ENCODE measurements at places on chromosomes 12 and 14.

GRCh38 chr14:72518809-72519377, 375.0 kb downstream of the DPF3 start:
- DNase-seq = no peak

GRCh38 chr14:26097852-26098251, 500.0 kb downstream of the NOVA1 start:
- DNase-seq = no peak

- DNase-seq = no peak
Measured at GRCh38 chr12:118145113-118145797, 9.3 kb downstream of the PEBP1 start.

DNA sequence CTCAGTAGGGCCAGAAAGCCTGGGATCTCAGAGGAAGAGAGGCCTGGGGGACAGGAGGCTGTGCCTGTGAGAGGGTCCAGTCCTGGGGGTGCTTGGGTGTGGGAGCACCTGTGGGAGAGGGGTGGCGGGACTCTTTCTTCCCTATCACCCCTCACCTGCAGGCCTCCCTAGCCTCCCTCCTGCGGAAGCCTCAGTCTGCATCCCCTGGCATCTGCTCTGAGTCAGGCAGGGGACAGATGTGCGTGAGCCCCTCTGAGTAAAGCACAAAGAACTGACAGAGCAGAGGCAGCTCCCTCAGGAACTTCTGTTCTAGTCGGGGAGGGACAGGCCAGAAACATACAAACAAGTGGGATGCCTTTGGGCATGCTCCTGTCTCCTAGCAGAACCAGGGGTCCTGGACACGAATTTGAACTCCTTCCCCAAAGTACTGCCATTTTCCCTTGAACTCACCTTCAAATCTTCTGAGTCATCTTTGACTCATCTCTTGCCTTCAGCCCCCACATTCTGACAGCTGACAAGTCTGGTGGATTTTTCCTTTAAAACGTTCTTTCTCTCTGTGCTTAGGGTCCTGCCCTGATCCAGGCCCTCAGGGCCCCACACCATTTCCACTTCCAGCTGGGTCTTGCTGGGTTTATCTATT, 8.5 kb upstream of the HSP90AA1 start:
- DNase-seq = no peak

GRCh38 chr14:34036319-34036766, 85.5 kb upstream of the EGLN3 start:
- no peak for DNase-seq

DNA sequence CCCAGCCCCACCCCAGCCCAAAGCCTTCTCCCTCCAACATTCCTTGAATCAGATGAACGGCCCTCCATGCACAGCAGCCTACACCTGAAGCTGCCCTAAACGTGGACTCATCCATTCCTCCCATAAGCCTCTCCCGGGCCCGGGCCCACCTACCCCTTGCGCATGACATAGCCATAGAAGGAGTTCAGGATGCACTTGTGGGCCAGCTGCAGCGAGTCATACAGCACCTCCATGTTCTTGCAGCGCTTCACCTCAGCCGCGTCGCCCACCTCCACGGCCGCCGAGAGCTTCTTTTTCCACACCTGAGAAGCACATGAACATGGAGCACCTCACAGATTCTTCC, 22.0 kb downstream of the POLE start:
- no peak for DNase-seq

GRCh38 chr12:109910254-109910968, 10.3 kb downstream of the TCHP start:
- no peak for DNase-seq

DNA sequence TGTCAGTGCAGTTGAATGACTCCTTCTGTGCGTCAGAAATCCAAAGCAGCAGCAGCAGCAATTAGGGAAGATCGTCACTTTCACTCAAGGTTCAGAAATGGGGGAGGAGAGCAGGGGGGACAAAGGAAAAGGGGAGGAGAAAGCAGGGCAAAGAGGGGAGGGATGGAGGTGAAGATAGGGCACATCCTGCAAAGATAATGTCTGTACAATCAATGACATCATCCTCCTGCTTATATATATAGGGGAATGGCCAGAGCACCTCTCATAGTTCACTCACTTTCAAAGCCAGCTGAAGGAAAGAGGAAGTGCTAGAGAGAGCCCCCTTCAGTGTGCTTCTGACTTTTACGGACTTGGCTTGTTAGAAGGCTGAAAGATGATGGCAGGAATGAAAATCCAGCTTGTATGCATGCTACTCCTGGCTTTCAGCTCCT, at the start of gene NTS:
NTS (plus strand) TSS at position 265 of the 431 bp plus-strand sequence; CDS start at position 374, 109 bp downstream.
- DNase-seq = no peak

DNA sequence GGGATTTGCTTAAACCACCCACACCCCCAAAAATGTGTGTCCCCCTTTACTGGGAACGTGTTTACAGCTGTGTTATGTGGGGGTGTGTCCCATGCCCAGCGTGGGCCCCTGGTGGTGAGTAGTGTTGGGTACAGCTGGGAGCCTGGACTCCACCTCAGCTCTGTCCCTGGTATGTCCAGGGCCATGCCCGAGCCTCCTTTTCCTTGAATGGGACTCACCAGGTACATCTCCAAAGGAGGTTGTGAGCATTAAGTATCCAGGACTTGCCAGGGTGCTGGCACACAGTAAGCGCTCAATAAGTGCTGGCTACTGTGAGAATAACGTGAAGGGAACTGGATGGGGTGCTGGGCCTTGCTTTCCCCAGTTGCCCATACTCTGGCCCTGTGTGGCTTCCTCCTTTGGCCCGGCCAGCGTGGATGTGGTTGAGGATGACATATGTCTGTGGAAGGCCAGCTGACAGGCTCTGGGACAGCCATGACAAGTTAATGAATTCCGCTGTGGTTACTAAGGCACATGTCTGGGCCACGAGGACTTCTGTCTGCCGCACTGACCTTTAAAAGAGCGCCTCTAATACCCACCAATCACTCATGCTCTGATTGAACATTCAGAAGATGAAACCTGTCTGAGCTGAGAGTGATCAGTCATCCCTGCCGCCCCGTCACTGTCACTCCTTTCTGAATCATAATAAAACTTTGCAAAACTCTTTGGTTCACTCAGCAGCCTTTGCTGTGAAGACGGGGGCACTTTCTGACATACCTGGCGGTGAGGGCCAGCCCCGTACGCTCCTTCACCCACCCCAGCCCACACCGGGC, 74.7 kb downstream of the DIO3 start:
- no peak for DNase-seq

GRCh38 chr12:38144601-38145436, 171.8 kb upstream of the ALG10B start:
- DNase-seq = peak; percentile 93

- DNase-seq = peak; percentile 85
Measured at GRCh38 chr14:76152333-76152681, 585 bp downstream of the GPATCH2L start.

DNA sequence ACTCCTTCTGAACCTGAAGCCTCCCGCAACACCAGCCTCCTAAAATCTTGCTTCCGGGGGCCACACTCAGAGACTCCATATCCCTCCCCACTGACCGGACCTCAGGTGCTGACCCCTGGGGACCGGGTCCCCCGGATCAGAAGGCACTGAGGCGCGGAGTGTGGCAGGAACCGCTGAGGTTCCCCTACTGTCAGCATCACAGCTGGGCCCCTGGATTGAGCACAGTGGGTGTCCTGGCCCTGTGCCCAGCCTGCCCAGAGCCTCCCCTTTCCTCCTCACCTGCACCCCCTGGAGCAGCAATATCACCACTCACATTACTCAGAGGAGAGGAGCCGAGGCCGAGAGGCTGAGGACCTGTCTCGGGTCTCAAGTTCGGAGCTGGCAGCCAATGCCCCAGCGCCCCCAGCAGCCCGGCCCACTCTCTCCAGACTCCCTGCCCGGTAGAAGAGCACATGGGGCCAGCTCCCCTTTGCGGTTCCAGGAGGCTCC, 101.2 kb upstream of the EIF5 start:
- DNase-seq = no peak

GRCh38 chr14:105888151-105888550, 361.8 kb downstream of the TMEM121 start:
- DNase-seq = no peak

GRCh38 chr12:13277293-13277692, 80.8 kb downstream of the EMP1 start:
- DNase-seq = no peak

GRCh38 chr12:98752726-98753125, 107.6 kb downstream of the APAF1 start:
- DNase-seq = no peak

DNA sequence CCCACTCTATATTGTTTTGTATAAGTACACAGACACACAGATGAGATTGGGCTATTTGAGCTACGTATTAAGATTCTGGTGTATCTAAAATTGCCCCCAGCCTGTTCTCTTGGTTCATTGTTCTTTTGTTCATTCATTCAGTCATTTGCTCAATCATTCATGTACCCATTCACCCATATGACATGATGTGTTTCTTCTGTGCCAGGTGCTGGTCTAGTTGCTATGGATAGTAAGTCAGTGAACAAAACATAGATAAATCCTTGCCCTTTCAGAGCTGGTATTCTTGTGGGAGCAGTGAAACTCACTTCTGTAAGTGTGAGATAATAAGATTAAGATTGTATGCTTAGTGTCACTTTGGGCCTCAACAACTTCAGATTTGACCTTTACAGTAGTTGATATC, 191.3 kb downstream of the TMTC2 start:
- DNase-seq = no peak

GRCh38 chr12:68483592-68484383, 126.9 kb upstream of the RAP1B start:
- DNase-seq = no peak

GRCh38 chr14:104180561-104181165, 42.3 kb downstream of the KIF26A start:
- no peak for DNase-seq

GRCh38 chr12:46214668-46215436, 54.0 kb downstream of the SLC38A1 start:
- no peak for DNase-seq
